ENCODE measurements at places on chromosomes 7 and 10.

DNA sequence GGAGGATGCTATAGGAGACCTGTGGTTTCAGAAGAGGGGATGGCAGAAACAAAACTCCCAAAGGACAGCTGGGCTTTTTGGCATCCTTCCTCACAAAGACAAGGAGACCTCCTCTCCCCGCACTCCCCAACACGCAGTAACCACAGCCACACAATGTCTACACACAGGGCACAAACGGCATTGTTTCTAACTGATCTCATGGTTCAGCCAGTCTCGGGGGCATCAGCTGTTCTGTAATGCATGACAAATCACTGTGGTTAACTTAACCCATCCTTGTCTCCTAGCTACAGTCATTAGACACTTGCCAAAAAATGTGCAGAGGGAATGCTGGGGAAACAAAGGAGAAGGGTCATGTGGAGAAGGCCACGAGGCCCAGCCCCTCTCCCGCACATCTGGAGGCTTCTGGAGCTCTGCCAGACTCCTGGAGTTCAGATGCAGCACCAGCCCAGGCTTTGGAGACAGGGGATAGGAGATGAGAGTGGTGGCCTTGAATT, 7.6 kb upstream of the ADAMTS14 start:
- peak; percentile 89 for DNase-seq

DNA sequence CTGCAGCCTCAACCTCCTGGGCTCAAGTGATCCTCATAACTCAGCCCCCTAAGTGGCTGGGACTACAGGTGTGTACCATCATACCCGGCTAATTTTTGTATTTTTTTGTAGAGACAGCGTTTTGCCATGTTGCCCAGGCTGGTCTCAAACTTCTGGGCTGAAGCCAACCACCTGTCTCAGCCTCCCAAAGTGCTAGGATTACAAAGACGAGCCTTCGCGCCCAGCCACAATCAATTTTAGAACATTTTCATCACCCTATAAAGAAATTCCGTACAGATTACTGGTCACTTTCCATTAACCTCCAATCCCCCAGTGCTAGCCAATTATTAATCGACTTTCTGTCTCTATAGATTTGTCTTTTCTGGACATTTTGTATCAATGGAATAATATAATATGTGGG, 32.3 kb upstream of the PALS2 start:
- DNase-seq, result no peak

DNA sequence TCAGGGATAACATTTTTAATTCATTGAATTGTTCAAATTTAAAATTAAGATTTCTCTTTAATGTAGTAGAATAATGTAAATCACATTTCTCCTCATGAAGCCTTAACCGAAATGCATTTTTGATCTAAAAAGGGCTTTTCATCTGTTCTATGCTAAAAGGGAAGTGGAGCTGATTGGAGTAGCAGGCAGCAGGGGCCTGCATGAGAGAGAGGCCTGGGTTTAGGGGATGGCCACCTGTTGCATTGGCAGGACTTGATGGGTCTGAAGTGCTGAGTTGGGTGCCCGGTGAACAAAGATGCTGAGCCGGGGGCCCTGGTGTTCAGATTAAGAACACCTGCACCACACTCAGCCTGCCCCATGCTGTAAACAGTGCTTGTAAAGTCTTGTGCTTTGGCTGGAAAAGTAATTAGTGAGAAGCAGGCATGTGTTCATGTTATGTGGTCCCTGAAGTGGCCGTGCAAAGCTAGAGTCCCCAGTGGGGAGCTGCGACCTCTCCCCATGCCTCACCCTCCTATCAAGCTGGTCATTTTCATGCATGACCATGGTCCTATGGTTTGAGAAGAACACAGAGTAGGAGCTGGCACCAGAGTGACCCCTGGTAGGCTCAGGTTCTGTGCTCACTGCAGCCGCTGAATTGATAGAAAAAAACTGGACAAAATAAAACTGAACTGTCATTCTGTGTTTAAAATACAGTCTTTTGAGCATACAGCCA, 124.3 kb downstream of the ADCY1 start:
- no peak for DNase-seq

- DNase-seq, result no peak
These were observed 13.6 kb upstream of the SOSTDC1 start for GRCh38 chr7:16479161-16479560.

DNA sequence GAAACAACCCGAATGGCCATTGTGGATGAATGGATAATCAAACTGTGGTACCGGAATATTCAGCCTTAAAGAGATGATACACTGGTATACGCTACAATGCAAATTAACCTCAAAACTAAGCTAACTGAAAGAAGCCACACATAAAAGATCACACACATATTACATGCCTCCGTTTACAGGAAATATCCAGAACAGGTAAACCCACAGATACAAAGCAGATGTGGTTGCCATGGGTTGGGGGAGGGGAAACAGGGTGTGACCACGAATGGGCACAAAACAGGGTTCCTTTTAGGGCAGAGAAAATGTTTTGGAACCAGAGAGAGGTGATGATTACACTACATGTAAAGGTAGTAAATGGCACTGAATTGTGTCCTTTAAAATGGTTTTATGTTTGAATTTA, 16.6 kb downstream of the ESYT2 start:
- no peak for DNase-seq

GRCh38 chr7:2710286-2710655, 22.3 kb downstream of the AMZ1 start:
- DNase-seq, result no peak

DNA sequence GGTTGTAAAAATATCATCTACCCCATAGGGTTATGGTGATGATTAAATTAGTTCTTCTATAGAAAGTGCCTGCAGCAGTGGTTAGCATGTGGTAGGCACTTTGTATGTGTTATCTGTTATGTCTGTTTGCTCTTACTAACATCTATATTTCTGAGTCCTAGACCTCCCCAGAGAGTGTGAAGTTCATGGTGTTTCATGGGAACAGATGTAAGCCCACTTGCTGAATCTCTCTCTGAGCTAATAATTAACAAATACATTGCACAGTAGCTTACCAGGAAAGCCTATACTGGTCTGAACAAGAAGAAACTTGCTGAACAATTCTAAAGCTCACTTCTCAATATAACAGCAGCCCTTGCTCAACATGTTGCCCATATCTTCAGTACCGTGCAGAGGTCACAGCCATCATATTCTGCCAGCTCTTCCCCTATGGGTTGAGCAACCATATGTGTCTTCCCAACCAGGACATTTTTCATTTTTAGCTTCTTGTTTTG, 100.1 kb downstream of the NPSR1 start:
- no peak for DNase-seq

DNA sequence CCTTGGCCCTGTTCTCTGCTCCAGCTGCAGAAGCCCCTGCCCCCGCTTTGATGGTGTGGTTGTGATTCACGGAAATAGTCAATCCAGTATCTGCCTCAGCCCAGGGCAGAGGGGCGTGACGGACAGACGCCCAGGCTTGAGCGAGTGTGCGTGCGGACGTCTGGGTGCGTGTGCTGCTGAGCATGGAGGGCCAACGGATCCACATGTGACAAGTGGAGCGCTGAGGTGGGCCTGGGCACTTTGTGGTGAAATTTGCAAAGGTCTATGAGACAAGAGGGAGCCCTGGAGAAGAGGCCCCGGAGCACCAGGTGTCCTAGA, 94.4 kb downstream of the WDR37 start:
- no peak for DNase-seq

GRCh38 chr10:86294346-86295265, 72.0 kb downstream of the GRID1 start:
- no peak for DNase-seq

- DNase-seq, result no peak
These were observed 144.3 kb downstream of the KCNMA1 start for GRCh38 chr10:77493239-77493806.

- DNase-seq, result no peak
These were observed 18.8 kb downstream of the ANXA11 start for GRCh38 chr10:80186364-80187012.

GRCh38 chr10:35172574-35172973, 45.9 kb downstream of the CREM start:
- peak; percentile 42 for DNase-seq

DNA sequence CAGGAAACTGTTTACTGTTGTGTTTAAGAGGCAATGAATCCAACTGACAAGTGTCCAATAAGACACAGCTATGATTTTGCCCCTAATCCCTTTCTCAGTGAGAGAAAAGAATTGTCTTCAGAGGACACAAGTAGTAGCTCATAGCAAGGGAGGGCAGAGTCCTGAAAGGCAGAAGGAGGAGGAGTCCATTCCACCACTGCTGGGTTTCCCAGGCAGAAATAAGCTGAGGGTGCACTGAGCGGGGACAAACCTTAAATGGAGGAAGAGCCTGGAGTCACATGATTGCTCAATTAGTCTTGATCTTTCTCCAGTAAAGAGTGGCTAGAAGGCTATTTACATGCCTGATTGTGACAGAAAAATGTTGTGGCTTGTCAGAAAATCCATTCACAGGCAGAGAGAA, 573.8 kb downstream of the POM121L12 start:
- no peak for DNase-seq

DNA sequence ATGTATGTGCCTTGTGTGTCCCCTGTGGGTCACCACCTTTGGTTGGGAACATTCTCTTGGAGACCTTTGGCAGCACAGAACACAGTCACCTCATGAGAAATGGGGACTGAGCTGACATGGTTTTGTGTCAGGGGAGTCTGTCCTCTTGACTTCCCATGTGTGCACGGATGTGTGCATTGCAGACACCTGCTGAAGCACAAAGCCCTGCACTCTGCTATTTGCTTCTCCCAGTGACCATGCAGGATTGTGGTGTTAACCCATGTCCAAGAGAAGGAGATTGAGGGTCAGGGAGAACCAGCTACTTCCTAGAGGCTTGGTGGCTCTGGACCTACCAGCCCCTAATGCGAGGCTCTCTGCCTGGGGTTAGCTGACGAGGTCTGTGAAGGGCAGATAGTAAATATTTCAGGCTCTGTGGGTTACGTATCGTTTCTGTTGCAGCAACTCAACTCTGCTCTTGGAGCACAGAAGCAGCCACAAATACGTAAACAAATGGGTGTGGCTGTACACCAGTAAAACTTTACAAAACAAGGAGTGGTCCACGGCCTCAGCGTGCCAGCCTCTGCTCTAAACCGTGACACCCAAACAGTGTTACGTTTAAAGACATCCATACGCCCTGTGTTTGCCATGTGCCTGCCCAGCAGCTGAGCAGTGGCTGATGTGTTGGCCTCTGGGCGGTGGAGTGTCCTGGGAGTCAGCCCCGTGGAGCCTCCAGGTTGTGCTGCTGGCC, 51.7 kb downstream of the ADCY1 start:
- no peak for DNase-seq

GRCh38 chr10:86556933-86557649, 35.5 kb upstream of the WAPL start:
- DNase-seq, result no peak

- no peak for DNase-seq
These were observed 43.9 kb downstream of the KCNH2 start for GRCh38 chr7:150934045-150934766.

DNA sequence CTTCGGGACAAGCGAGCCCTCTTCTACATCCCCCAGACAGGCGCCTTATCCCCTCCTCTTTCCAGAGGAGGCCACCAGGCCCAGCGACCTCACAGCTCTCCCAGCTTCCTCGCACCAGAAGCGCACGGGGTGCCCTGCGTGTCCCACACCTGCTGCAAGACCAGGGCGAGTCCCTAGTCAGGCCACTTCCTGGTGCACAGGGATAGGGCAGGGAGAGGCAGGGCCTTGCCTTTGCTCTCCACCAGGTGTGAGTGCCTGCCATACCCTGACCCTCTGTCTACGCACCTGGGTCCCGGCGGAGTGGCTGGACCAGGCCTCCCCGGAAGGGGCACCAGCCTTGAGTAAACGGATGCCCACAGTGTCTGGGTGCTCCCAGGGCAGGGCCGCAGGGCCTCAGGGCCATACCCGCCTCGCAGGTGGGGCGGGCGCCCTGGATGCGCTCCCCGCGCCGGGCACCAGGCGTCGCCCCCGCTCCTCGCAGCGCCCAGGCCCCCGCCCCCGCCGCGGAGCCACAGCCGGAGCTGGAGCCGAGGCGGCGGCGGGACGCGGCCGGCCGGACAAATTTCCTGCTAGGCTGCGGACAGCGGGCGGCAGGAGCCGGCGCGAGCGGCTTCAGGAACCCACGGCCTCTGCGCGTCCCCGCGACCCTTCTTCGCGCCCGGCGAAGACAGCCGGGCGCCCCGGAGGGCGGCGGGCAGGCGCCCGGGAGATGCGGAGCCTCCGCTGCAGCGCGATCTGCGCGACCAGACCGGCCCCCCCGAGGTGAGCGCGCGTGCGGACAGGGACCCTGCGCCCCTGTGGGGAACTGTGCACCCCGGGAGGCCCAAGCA, at the start of gene PTPRE:
Gene PTPRE, plus strand, starts transcription at position 556 of the 830 bp plus-strand sequence. CDS start 133,779 bp downstream, outside the sequence.
- peak; percentile 63 for DNase-seq

GRCh38 chr10:12448340-12448728, 99.0 kb downstream of the CAMK1D start:
- DNase-seq, result no peak

DNA sequence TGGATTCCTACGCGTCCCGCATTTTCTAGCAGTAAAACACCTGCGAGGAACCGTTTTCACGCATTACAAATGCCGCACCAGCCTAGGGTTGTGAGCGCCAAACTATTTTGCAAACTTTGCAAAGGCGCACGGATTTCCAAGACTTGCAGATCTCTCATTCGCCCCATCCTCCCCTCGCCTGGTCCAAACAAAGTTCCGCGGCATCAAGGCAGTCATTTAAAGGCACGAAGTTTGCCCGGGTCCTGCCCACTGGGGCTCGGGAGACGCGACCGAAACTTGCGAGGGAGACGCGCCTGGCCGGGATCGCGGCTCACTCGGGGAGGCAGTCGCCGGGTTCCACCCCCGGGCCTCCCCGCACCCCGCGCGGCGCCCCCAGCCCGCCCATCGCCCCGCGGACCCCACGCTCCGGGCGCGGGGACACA, 613 bp downstream of the USP6NL start:
- DNase-seq, result peak; percentile 69

- peak; percentile 19 for DNase-seq
These were observed 13.9 kb upstream of the PWWP2B start for GRCh38 chr10:132383101-132383500.

DNA sequence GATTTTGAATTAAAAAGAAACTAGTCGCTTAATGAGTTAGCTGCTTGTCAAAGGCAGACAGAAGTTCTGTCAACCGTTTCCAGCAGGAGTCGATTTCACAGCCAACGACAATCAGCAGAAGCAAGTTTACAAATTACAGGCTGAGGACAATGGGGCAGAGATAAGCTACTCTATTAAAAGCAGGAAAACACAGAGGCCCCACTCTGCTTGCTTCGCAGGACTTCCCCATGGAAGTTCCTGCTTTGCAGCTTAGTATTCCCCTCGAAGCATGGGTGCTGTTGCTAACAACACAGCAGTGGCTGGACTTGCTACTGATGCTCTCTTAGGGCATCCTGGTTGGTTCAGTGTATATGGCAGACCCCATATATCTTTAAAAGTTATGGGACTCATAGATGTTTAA, 50.8 kb upstream of the KLF6 start:
- DNase-seq, result no peak

- DNase-seq, result no peak
These were observed at the start of gene ADCY1 for GRCh38 chr7:45573661-45574415. ADCY1 (plus strand) TSS chr7:45574368; CDS start chr7:45574544, 176 bp downstream.

DNA sequence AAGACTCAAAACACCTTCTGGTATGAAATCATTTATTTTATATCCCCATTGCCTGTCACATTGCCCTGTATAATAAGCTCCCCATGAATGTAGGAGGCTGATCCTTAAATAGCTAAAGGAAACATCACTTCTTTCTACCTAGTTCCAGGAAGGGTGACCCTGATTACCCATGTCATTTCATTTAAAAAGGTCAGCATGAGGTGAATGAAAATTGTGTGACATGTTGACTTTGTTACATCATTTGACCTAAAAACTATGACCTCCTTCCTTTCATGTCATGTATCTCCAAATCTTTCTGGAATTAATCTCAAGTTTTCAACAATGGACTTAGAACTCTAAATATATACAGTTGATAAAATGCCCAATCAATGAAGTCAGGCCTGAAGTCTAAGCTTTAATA, 161.5 kb downstream of the AHR start:
- no peak for DNase-seq

- peak; percentile 16 for DNase-seq
These were observed 28.4 kb upstream of the RET start for GRCh38 chr10:43048301-43049051.
